ENCODE measurements at places on chromosomes 5 and 9.

DNA sequence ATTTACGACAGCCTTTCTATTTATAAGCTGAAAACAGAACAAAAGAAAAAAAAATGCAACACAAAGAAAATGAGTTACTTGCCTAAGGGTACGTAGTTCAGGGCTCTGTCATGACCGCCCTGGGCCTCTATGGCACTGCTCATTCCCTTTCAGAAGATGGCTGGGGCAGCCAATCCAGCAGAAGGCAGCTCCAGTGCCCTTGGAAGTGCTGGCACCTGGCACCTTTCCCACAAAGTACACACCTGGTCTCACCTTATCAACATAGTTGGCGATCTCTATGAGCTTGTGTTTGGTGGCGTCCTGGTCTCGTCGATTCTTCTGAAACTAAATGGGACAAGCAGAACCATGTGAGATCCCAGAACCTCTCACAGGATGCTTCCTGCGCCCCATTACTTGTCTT, 53.2 kb downstream of the NIPAL4 start:
- DNase-seq = no peak

GRCh38 chr5:82913971-82914370, 163.2 kb downstream of the TMEM167A start:
- no peak for DNase-seq

- DNase-seq = no peak
These were observed 93.4 kb upstream of the ITGA2 start for GRCh38 chr5:52895572-52896413.

DNA sequence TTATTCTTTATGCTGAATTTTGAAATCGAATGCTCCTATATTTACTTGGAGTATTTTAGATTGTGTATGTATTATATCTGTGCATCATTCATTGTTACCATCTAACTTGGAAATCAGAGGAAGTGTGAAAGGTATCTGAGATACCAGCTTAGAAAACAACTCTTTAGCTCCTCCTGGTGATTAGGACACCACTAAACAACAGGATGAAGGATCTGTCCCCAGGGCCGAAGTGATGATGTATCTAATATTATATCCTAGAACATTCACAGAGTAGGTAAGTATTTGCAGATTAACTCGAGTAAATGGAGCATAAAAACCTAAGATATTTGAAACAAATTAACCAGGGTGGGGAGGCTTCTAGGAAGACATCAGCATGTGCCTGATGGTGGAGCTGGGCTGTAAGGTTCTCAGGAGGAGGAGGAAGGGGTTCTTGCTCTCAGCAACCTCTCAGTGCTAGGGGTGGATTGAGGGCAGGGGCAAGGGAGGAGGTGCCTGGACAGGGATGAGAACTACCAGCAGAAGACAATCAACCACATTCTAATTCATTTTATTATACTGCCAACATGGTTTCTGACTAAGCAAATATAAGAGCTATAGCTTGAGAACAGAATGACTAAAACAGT, 2.6 kb upstream of the NFIL3 start:
- DNase-seq = no peak

- no peak for DNase-seq
These were observed 129.5 kb downstream of the MLLT3 start for GRCh38 chr9:20492772-20493171.

DNA sequence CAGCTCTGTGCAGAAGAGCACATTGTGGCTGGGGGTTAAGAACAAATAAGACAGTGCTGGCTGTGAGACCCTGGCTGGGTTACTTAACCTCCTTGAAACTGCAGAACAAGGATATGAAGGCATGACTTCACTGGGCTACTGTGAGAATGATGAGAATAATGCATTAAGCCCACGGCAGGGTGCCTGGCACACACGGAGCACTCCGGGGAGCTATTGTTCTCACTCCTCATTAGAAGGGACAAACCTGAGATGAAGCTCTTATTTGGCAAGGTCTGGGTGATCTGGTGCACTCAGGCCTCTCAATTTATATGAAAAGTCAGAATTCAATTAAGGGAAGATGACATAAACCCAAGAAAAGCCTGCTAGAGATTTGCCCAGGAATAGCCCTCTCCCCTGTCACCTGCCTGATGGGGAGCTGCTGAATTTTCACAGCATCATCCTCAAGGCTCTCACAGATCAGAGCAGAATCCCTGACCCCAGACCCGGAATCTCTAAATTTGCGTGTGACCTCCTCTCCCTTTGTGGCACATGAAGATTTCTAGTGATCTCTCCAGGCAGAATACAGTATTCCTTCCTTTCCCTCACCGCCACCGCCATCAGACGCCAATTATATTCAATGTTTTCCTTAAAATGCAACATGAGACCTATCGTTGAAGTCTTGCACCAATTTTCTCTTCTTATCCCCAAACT, 102.1 kb downstream of the COL23A1 start:
- no peak for DNase-seq

GRCh38 chr9:114668146-114668545, 10.5 kb upstream of the TEX53 start:
- no peak for DNase-seq

DNA sequence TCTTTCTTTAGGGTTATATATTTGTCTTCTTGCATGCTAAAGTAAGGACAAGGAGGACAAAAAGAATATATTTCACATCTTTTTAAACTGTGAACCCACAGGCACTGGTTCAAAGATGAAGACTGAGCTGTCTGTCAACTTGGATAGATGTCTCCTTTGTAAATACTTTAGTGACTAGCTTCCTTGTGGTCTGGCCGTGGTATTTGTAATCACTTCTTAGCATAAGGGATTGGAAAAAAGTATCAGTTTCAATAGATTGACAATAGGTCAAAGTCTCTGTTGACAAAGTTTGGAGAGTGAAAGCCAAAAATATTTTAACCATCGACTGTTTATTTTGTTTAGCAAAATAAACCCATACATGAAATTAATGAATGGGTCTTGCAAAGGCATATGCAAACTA, 91.4 kb downstream of the TMEM167A start:
- DNase-seq = no peak

DNA sequence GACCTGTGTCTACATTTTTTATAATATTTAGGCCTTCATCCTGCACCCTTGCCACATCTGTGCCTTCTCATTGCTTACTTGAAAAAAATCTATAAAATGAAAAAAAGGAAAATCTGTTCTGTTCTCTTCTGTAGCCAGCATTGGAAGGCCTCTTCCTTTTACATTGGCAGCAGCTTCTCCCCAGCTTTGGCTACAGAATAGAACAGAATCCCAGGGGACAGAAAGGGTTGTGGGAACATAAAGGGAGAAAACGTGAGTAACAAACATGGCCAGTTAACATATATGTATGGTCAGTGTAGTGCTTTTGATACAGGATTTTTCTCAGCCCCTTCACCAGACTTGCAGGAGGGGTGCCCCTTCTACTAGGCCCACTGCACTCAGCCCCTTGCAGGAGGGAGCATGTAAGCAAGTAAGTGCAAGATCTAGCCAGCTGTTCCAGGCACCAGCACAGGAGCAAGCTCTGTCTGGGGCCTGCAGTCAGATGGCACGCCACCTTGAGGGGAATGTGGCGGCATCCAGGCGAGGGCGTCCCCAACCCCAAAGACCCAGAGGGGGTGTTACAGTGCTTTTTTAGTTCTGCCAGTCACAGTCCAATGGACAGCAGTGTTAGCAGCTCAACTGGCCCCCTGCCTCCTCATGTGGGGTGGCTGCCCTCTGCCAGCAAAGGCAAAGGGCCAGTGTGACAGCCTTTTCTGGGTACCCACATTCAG, 330.5 kb upstream of the ZNF462 start:
- no peak for DNase-seq

- no peak for DNase-seq
These were observed 87.2 kb downstream of the RMI1 start for GRCh38 chr9:84067821-84068220.

- no peak for DNase-seq
These were observed 29.3 kb upstream of the LVRN start for GRCh38 chr5:115932991-115933390.

- DNase-seq = no peak
These were observed 12.0 kb downstream of the ZNF622 start for GRCh38 chr5:16453609-16454008.

DNA sequence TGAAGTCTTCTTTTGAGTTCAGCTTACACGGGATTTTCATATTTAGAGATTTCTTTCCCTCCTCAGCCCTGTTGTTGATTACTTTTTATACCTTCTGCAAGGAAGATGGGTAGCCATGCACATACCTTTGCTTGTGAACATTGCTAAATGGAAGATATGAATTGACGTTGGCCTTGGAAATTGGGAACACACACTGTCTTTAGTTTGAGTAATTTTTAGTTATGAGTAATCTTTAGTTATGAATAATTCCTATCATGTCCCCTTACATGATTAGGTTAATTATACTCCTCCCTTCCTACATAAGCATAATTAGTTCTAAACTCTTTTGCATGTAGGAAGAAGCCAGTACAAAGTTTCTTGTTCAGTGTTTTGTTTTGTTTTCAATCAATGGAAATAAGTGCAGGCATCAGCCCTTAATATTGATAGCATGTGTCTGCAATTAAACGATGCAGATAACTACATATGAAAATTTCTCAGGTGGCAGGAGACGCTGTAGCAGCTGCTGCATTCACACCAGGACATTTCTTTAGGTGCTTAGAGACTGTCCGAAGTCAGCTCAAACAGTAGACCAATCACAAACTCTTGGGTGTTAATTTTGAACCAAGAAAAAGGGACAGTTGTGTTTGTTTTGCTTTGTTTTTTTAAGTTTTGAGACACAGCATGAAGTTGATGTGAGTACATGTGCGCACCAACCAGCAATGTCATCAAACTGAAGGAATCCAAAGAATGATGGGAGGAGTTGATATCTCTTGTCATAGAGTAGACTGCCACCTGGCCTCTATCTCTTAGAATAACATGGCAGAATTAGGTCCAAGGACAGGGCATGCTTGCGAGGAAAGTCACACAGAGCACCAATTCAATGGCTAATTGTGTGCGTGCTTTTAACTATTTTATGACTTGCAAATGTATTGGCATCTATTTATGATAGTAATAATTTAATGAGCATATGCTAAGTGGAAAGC, 51.4 kb downstream of the SMARCA2 start:
- no peak for DNase-seq

DNA sequence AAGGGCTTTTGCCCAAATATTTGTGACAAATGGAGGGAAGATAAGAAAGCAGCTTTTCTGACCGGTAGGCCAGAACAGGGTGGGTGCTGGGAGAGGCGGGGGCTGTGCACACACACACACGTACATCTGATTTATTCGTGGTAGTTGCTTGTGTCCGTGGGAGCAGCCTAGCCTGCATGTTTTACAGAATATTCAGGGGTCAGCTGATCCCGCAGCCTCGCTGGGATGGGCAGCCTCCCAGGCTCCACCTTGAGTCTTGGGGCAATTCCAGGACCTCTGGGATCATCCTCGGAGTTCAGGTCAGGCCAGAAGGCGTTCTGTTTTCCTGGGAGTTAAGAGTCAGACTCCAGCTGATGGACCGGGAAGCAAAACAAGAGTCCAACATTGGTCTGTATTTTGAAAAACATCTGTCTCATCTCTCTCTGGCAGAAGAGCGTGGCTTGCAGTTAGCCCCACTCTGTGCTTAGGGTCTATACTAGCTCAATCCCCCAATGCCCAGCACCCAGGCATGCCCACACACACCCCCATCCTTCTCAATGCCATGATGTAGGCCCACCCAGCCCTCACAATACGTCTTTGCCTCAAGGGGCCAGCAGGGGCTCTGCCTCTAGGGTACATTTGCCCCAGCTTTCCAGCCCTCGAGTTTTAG, 210.6 kb downstream of the GOLPH3 start:
- no peak for DNase-seq

GRCh38 chr9:124101215-124101968, 89.8 kb downstream of the LHX2 start:
- no peak for DNase-seq

DNA sequence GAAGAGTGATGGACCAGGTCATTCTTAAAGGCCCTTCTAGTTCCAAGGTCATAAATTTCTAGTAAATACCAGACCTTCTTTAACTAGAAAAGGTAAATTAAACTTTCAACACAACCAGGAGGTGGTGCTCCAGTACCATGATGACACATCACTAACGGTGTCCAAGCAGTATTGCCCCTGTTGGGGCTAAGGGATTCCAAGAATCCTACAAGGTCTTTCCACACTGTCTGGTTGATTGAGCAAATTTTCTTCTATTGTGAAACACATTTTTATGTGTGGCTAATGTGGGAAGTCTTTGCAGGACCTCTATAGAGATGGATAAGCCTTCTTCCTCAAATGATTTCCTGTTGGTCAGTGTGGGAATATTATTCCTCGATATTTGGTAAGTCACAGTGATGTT, 459.6 kb upstream of the PAPPA start:
- DNase-seq = no peak

GRCh38 chr5:154829589-154830218, 20.7 kb downstream of the FAXDC2 start:
- no peak for DNase-seq

- no peak for DNase-seq
These were observed 112.6 kb downstream of the CAVIN4 start for GRCh38 chr9:100690438-100690837.

DNA sequence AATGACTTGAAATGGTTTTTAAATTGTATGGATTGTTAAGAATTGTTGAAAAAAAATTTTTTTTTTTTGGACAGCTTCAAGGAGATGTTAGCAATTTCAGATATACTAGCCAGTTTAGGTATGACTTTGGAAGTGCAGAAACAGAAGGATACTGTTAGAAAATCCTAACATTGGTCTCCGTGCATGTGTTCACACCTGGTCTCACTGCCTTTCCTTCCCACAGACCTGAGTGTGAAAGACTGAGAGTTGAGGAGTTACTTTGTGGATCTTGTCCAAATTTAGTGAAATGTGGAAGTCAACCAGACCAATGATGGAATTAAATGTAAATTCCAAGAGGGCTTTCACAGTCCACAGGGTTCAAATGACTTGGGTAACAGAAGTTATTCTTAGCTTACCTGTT, 102.3 kb downstream of the GDA start:
- no peak for DNase-seq

DNA sequence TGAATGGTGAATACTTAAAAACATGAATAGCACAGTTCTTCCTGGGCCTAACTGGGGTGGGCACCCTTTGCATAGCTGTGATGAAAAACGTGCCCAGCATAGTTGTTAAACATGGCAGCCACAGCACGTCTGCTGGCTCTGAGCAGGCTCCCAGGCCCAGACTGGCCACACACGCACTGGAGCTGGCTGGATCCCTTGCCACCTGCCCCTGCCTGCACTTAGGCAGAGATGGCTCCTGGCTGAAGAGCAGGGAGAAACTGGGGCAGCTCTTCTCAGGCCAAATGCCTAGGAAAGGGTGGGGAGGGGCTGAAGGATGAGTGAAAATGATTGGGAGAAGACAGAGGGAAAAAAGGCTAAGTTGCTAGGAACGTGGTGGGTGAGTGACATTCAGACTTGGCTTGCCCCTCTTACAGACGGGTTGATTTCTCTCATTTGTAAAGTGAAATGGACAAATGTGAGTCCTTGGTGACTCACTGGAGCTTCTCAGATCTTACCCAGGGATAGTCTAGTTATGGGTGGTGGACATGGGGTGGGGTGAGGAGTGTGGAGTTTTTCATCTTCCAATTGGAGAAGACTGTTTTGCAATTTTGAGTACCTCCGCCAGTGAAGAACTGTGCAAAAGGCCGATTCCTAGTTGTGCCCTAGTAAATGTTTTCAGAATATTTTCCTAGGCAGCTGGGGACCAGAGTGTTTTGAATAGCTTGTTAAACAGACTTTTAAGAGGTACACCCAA, 42.4 kb downstream of the TRIO start:
- no peak for DNase-seq

- DNase-seq = no peak
These were observed 92.1 kb upstream of the IER5L start for GRCh38 chr9:129270205-129270604.

- DNase-seq = no peak
These were observed 1.4 kb upstream of the IPPK start for GRCh38 chr9:92671323-92671722.

Measured in activated CD4-positive, CD25-positive, alpha-beta regulatory T cell treated with anti-CD3 and anti-CD28 coated beads, Interleukin-2, amount 50 U/mL, for 16 hours (primary cell).